ENCODE measurements at places on chromosomes 4 and X.
A peak's percentile ranks its signal among the peaks of the same experiment; 100 is the strongest.

GRCh38 chr4:28176942-28177341 is 1316.3 kb downstream of the STIM2 start:
- DNase-seq = no peak
- H3K4me3 ChIP-seq = no peak overlapping the region
- H3K27ac ChIP-seq = no peak overlapping the region
- H3K36me3 ChIP-seq = no peaks in the 10 kb centered on the region
- H3K27me3 ChIP-seq = no peaks in the 10 kb centered on the region

GRCh38 chr4:3671571-3672464 is 94.4 kb upstream of the ADRA2C start:
- H3K36me3 ChIP-seq = no peaks in the 10 kb centered on the region
- no peak overlapping the region for H3K27ac ChIP-seq
- DNase-seq = no peak
- H3K4me1 ChIP-seq = no peaks in the 10 kb centered on the region

- no peak overlapping the region for H3K27ac ChIP-seq
- peak; percentile 55 for DNase-seq
- H3K36me3 ChIP-seq = no peaks in the 10 kb centered on the region
Measured at GRCh38 chrX:125394449-125394848, 74.8 kb downstream of the TEX13C start.

DNA sequence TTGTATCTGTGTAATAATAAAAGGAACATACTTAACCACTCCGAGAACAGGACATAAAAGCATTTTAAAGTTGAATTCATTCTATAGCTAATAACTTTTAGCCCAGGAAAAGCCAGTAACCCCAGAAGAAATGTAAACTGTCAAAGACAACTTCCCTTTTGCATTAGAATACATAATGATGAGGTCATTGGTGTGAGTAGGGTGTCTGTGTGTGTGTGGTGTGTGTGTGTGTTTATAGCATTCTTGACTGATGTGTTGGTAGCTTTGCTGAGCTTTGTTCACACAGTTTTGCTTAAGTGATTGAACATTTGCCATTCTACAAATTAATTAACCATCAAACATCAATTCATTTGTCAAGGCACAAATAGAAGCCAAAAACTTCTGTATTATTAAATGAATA is 559.6 kb downstream of the ARAP2 start:
- no peak overlapping the region for H3K27ac ChIP-seq
- no peaks in the 10 kb centered on the region for H3K36me3 ChIP-seq
- no peak for DNase-seq
- H3K27me3 ChIP-seq = no peaks in the 10 kb centered on the region

DNA sequence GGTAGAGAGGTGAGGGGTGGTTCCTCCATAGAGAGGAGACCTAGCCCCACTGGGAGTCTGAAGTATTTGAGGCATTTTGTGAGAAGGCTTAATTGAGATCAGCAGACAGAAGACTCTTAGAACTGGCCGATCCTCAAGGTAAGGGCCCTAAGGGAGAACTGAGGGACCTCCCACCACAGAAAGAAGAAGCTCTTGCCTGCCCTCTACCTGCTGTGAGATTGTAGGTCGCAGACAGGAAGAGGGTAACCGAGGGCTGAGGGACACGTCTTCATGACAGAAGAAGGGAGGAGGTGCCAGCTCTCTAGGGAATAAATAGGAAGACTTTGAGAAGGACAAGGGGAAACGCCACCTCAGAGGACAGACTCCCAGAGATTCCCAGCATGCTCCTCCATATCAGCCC is 24.1 kb upstream of the MAGEC1 start:
- no peak overlapping the region for H3K27ac ChIP-seq
- no peaks in the 10 kb centered on the region for H3K27me3 ChIP-seq
- no peak overlapping the region for H3K4me3 ChIP-seq
- H3K4me1 ChIP-seq = no peaks in the 10 kb centered on the region
- H3K36me3 ChIP-seq = no peaks in the 10 kb centered on the region

GRCh38 chr4:8350352-8350751 is 80.8 kb downstream of the HTRA3 start:
- H3K36me3 ChIP-seq = no peaks in the 10 kb centered on the region
- no peak overlapping the region for H3K27ac ChIP-seq
- no peaks in the 10 kb centered on the region for H3K27me3 ChIP-seq
- no peaks in the 10 kb centered on the region for H3K4me1 ChIP-seq

- DNase-seq = peak; percentile 57
Measured at GRCh38 chr4:142874684-142875083, 28.6 kb upstream of the INPP4B start.

DNA sequence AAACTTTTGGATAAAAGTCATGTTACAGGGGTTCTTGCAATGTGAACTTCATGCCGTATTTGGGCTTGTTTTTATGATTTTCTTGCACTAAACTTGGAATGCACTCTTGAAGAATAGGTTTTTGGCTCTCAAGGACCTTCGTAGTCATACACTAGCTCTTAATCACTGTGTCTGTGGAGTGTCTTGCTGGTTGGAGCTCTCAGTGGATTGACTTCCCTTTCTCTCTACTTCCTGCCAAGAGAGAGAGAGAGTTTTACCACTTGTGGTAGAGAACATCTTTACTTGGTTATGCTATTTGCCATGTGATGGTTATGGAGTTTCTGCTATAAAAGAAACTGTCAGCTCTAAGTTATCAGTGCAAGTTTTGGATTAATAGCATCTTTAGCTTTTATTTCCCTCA is 112.4 kb downstream of the BMPR1B start:
- H3K27me3 ChIP-seq = no peaks in the 10 kb centered on the region
- no peak overlapping the region for H3K4me3 ChIP-seq
- no peak overlapping the region for H3K27ac ChIP-seq
- no peaks in the 10 kb centered on the region for H3K4me1 ChIP-seq
- H3K36me3 ChIP-seq = no peaks in the 10 kb centered on the region

DNA sequence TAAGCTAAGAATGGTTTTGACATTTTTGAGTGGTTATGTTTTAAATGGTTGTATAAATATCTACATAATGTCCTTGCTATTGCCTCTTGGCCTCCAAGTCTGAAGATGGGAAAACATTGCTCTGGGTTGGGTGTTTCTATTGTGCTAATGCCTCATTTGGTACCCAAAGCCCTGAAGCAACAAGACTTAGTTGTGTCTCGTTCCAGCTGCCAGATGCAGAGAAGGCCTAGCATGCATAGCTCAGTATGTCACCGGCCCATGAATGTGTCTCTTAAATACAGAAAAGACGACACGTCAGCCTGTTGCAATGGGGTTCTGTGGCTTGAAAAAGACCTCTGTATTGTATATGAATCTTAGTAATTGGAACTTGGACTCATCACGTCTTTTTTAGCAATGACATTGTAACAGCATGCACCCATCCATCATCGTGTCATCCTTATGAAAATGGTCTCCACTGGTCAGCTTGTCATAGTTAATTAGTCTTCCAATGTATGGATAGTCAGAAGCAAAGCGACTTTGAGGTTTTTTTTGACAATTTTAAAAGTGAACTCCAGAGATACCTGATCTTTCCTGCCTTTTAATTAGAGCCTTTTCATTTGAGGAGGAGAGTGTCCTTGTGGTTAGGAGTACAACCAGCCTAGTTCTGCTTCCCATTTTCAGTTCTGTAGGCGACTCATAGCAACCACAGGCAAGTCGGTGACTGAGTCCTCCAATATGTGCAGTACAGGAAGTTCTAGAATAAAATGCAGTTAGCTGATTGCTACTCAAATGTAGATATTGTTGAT is 126.4 kb upstream of the GATB start:
- H3K4me3 ChIP-seq = no peak overlapping the region
- no peak for DNase-seq
- no peak overlapping the region for H3K27ac ChIP-seq
- no peaks in the 10 kb centered on the region for H3K4me1 ChIP-seq

GRCh38 chr4:848803-849477 is 23.0 kb upstream of the CPLX1 start:
- no peaks in the 10 kb centered on the region for H3K4me1 ChIP-seq
- no peak for DNase-seq
- H3K27me3 ChIP-seq = no peaks in the 10 kb centered on the region
- no peak overlapping the region for H3K27ac ChIP-seq

- H3K4me1 ChIP-seq = no peaks in the 10 kb centered on the region
- H3K27ac ChIP-seq = no peak overlapping the region
- DNase-seq = no peak
- H3K36me3 ChIP-seq = no peaks in the 10 kb centered on the region
- H3K4me3 ChIP-seq = no peak overlapping the region
Measured at GRCh38 chr4:143668930-143669552, 31.4 kb downstream of the FREM3 start.

- no peaks in the 10 kb centered on the region for H3K36me3 ChIP-seq
- no peak for DNase-seq
- no peak overlapping the region for H3K4me3 ChIP-seq
- H3K27me3 ChIP-seq = no peaks in the 10 kb centered on the region
- no peak overlapping the region for H3K27ac ChIP-seq
Measured at GRCh38 chr4:187178587-187178986, 454.9 kb upstream of the FAT1 start.

DNA sequence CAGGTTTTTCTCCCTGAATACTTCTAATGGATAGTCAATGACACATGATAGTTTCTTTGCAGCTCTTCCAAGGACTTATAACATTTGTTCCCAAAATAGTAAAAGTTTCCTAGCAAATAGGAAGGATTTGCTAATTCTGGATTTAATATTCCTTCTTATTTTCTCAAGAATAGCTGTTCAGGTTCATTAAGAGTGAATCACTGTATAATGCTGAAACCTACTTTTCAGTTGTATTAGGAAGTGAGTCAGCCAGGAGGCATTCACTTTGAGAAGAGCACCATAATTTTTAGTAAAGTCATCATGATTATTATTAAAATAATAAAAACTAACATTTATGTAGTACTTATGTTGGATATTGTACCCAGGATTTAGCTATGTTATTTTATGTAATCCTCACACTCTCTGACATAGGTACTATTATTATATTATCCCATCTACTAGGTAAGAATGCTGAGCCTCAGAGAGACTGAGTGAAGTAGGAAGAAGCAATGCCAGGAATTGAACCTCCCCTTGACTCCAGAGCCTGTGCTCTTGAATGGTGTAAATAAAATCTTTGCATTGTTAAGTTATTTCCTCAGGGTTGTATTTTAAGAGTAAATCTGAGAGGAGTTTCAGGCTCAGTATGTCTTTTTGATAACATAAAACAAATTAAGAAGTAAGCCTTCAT is 114.8 kb downstream of the REELD1 start:
- no peaks in the 10 kb centered on the region for H3K27me3 ChIP-seq
- H3K36me3 ChIP-seq = no peaks in the 10 kb centered on the region
- H3K4me1 ChIP-seq = no peaks in the 10 kb centered on the region
- H3K4me3 ChIP-seq = no peak overlapping the region

- DNase-seq = no peak
- H3K36me3 ChIP-seq = no peaks in the 10 kb centered on the region
- H3K27ac ChIP-seq = no peak overlapping the region
- peaks cover 11% of the 10 kb centered on the region for H3K4me1 ChIP-seq
Measured at GRCh38 chr4:52248820-52249219, 197.7 kb downstream of the SPATA18 start.

DNA sequence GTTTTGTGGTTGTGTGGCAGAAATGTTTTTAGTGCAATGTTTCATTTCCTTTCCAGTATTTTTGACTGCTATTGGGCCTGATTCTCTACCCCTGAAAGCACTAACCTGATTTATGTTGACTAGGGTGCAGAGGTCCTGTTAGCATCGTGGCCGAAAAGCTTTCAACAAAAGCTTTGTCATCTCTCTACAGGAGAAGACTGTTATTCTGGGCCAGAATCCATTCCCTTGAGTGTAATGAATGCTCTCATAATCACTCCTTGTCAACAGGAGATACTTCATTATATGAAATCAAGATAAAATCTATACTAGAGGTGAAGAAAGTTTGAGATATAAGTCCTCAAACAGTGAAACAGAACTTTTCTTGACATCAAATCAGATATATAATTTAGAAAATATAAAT is 195.5 kb downstream of the ZNF330 start:
- no peaks in the 10 kb centered on the region for H3K4me1 ChIP-seq
- H3K4me3 ChIP-seq = no peak overlapping the region
- H3K27me3 ChIP-seq = no peaks in the 10 kb centered on the region
- H3K27ac ChIP-seq = no peak overlapping the region
- DNase-seq = no peak
- no peaks in the 10 kb centered on the region for H3K36me3 ChIP-seq

GRCh38 chrX:4485912-4486311 is 772.5 kb upstream of the PRKX start:
- no peak for DNase-seq
- no peaks in the 10 kb centered on the region for H3K4me1 ChIP-seq
- no peaks in the 10 kb centered on the region for H3K36me3 ChIP-seq
- H3K4me3 ChIP-seq = no peak overlapping the region

DNA sequence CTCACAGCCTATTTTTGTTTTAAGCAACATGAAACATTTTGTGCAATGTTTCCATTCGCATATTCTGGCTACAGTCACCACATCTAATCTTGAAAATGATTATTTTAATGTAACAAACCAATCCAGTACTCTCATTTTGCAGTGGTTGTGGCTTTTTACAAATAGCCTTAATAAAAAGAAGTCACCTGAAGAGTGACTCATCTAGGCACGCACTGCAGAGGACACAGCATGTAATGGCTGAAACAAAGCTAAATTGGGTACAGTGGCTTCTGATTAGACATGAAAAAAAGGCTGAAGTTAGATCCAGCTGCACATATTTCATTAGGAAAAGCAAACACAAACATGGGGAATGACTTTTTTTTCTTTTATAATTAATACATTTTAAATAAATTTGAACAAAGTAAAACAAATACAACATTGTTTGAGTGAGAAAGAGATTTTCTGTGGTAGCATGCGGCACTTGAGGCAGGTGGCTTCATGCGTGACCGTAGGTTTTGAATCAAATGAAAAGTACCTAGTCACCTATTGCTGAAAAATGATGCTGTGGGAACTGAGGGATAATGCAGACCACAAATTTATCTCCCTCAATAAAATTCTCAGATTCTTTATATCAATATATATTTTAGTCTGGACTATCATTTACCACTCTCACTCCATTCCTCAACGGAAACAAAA is 240.8 kb upstream of the DDX53 start:
- DNase-seq = no peak
- no peaks in the 10 kb centered on the region for H3K4me1 ChIP-seq
- H3K4me3 ChIP-seq = no peak overlapping the region
- H3K27ac ChIP-seq = no peak overlapping the region
- H3K27me3 ChIP-seq = no peaks in the 10 kb centered on the region
- no peaks in the 10 kb centered on the region for H3K36me3 ChIP-seq

DNA sequence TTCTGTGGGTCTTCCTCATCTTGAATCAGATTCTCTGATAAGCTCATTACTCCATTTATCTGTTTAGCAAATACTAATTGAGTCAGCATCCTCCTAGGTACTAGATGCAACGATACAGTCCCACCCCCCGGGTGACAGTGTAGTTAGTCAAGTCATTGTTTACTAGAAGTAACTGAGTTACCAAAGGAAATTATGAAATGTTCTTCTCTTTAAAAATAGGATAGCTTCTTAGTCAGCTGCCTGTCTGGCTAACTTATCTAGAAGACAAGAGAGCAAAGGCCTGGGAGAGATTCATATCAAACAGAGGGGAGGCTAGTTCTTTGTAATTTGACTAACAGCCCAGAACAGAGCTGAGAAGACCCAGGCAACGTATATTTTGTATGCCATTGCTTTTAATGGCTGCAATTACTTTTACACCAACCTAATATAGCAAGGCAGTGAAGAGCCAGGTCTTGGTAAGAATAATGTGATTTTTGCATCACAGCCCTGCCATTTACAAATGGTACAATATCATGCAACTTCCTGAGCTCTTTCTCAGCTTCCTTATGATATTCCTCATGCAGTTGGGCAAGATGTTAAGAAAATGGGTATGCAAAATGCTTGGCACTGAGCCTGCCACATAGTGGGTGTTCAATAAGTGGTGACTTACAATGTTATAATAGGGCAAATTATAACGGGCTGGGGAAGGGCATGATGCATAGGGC is 149.9 kb downstream of the CHIC2 start:
- no peaks in the 10 kb centered on the region for H3K36me3 ChIP-seq
- H3K27ac ChIP-seq = no peak overlapping the region
- H3K27me3 ChIP-seq = peaks cover 7% of the 10 kb centered on the region

- H3K27ac ChIP-seq = no peak overlapping the region
- H3K4me3 ChIP-seq = no peak overlapping the region
- H3K4me1 ChIP-seq = no peaks in the 10 kb centered on the region
- H3K27me3 ChIP-seq = no peaks in the 10 kb centered on the region
Measured at GRCh38 chr4:119268466-119268865, 53.5 kb downstream of the FABP2 start.
